Myocyte (in vitro differentiated cells): ENCODE measurements at places on chromosomes 3 and 15.

GRCh38 chr3:38636881-38637280 is 12.6 kb downstream of the SCN5A start:
- no peak for DNase-seq

DNA sequence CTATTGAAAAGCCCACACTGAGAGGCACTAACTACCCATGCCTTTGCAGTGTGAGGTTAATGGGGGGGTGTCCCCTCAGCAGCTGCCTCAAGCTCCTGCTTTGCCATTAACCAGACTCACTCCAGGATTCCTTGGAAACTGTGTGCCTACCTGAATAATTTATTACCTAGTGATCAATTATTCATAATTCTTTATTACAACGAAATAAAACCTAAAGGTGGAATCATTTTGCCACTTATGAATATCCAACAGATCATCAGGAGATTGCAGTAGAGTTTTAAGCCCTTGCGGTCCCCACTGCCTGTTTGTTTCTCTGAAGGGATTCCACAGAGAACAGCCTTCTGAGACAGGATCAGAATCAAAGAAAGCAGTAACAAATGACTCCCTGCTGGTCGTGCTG is 23.3 kb downstream of the NEK11 start:
- no peak for DNase-seq

DNA sequence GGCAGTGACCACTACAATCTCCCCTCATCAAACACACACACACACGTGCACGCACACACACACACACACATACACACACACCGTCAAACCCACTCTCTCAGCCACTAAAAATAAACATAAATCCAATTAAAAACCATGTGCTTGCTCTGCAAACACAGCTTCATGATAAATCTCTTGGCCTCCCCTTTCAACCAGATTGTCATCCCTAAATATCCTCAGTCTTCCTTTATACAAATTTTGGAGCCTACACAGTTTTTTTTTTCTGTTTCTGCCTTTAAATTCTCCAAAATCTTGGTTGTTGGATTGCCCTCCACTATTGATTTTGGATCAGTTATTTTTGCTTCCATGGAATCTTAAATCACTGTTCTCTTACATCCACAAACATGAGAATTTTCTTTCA is 245.6 kb downstream of the SATB1 start:
- DNase-seq, result no peak

- peak; percentile 96 for DNase-seq
Observed at GRCh38 chr15:65421360-65422215, 1.2 kb downstream of the IGDCC4 start.

DNA sequence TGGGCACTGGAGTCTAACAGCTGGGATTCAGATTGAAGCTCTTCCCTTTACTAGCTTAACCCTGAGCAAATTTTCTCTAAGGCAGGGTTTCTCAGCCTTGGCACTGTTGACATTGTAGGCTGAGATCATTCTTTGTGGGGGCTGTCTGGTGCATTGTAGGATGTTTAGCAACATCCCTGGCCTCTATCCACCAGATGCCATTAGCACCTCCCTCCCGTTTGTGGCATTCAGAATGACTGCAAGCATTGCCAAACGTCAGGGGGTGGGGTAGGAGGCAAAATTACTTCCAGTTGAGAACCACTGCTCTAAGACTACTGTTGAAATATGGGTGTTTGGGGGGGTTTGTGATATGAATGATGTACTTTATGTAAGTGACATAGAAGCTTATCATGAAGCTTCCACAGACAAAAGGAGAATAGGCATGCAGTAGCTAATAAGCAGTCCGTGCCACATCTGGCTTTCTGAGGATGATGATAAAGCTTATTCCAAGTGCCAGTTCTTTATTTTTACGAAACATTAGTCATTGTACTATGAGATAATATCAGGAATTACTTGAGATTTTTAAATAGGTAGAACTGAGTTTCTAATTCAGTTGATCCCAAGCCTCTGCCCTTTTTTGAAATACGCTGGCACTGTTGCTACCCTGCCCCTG is 39.3 kb downstream of the NKIRAS1 start:
- peak; percentile 70 for DNase-seq

- no peak for DNase-seq
Observed at GRCh38 chr15:47473106-47473725, 244.1 kb upstream of the SEMA6D start.

DNA sequence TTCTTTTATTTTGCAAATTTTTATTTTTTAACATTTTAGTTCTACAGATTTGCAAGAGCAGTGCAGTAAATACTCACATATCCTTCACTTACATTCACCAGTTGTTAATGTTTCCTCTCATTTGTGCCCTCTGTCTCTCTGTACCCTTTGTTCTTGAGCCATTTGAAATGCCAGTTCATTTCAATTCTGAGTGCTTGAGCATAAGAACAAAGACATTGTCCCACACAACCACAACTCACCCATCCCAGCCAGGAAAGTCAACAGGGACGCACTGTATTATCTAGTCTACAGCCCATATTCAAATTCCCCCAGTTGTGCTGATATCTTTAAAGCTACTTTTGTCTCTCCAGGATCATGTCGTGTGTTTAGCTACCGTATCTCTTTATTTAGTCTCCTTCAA is 141.4 kb upstream of the SLC6A11 start:
- DNase-seq, result no peak

DNA sequence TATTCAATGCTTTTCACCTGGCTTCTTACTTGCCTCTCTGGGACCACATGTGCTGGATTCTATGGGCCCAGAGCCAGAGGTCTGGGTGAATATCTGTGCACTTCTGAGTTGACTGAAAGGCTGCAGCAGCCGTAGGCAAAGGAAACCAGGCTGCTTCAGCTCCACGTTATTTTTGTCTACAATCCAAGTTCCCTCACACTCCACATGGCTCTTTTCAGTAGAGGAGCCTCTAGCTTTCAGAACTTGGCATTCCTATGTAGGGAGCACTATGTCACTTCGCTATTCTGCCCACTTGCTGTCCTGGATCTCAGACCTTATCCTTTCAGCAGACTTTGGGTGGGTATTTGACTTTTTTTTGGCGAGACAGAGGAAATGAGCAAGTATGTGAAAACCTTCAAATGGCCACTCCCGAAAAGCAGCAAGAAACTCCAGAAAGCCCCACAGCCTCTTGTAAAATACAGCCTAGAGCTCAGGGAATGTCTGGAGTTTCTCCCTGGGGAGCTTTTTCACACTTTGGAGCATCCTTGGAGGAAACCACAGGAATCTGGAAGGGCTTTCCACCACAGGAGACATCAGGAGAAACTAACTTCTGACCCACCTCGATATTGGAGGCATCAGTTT is 80.9 kb downstream of the DUT start:
- DNase-seq, result peak; percentile 74

GRCh38 chr3:179446501-179446900 is 4.8 kb downstream of the GNB4 start:
- DNase-seq, result peak; percentile 48

DNA sequence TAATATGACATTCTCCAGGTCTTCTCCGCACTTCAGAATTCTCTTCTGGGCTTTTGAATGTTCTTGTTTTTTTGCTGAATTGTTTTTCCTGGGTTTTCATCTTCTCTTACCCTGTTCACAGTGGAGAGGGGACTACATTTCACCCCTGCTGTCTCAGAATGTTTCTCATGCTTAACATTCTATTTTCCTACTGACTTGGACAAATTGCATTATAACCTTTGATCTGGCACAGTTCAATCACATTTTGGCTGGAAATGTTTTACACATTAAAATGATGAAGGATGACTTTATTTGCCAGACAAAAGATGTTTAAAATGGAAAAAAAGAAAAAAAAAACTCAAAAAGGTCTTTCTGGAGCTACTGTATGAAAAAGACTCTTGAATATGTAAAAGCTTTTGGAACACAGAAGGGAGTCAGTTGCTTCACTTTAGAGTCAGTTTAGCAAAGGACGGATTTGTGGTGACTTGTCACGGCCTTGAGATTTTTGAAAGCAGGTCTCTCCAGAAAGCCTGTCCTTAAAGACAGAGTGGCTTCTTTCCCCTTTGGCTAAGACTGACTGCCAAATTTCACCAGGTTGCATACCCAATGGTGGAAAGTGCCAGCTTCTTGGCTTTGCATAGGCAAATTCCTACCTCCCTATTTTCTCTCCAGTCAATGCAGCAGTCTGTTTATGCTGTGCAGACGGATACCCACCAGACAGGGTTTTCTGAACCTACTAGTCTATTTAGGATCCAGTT is 401.0 kb upstream of the TBL1XR1 start:
- DNase-seq, result no peak

- DNase-seq, result no peak
Observed at GRCh38 chr3:131532645-131533044, 29.9 kb upstream of the MRPL3 start.

DNA sequence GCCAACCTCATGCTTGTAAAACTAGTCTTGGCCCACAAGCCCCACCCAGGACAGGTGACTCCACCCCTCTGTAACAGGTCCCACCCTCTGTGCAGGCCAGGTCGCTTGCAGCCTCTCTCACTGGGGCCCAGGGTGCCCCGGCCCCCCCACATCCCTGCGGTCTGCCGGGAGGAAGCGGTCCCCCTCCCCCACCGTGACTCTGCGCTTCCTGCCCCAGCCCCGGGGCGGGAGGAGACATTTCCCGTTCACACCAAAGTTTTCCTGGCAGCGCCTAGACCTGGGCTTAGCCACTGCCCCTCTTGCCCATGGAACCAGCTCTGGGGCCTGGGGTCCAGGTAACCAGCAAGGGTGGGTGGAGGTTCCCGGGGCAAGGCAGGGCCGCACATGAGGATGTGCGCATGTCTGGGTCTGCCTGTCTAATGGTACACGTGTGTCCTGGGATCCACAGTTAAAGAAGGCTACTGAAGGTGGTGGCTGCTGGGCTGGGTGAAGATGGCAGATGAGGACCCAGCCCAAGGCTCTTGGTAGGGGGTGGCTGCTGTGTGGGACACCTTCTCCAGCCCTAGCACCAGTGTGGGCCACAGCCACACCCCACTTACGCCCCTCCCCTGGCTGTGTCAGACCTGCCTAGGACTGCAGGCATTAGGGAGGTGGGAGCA is 8.4 kb downstream of the NBEAL2 start:
- no peak for DNase-seq

GRCh38 chr3:113136071-113136470 is 75.3 kb upstream of the BOC start:
- DNase-seq, result peak; percentile 36

DNA sequence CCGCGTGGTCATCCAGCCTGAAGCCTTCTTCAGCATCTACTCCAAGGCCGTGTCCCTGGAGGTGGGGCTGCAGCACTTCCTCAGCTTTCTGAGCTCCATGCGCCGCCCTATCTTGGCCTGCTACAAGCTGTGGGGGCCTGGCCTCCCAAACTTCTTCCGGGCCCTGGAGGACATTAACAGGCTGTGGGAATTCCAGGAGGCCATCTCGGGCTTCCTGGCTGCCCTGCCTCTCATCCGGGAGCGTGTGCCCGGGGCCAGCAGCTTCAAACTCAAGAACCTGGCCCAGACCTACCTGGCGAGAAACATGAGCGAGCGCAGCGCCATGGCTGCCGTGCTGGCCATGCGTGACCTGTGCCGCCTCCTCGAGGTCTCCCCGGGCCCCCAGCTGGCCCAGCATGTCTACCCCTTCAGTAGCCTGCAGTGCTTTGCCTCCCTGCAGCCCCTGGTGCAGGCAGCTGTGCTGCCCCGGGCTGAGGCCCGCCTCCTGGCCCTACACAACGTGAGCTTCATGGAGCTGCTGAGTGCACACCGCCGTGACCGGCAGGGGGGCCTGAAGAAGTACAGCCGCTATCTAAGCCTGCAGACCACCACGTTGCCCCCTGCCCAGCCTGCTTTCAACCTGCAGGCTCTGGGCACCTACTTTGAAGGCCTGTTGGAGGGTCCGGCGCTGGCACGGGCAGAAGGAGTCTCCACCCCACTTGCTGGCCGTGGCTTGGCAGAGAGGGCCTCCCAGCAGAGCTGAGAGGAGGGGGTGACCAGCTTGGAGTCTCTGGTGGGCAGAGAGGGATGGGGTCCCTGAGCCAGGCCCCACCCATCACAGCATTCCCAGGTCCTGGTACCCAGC is 37.9 kb downstream of the GOLGA6A start:
- no peak for DNase-seq

- DNase-seq, result no peak
Observed at GRCh38 chr15:90933301-90933700, 952 bp upstream of the HDDC3 start.

GRCh38 chr3:71514621-71515020 is 68.9 kb downstream of the FOXP1 start:
- DNase-seq, result no peak

DNA sequence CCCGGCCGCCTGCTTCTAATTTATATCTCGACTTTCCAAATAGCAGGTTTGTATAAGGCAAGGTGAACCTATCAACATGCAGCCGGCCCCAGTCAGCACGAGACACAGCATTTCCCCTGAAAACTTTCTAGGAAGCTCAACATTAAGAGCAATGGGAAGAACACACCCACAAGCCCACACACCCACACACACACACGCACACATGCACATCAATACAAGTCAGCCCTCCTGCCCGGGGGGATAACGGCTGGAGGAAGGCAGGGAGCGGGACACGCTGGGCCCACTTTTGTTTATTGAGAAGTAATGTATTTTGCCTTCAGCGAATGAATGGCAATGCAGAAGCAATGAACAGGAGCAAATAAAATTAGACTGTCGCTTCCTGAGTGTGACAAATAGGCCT is 83.5 kb downstream of the PCSK6 start:
- DNase-seq, result no peak

- no peak for DNase-seq
Observed at GRCh38 chr15:40252438-40253166, 13.7 kb downstream of the PAK6 start.

DNA sequence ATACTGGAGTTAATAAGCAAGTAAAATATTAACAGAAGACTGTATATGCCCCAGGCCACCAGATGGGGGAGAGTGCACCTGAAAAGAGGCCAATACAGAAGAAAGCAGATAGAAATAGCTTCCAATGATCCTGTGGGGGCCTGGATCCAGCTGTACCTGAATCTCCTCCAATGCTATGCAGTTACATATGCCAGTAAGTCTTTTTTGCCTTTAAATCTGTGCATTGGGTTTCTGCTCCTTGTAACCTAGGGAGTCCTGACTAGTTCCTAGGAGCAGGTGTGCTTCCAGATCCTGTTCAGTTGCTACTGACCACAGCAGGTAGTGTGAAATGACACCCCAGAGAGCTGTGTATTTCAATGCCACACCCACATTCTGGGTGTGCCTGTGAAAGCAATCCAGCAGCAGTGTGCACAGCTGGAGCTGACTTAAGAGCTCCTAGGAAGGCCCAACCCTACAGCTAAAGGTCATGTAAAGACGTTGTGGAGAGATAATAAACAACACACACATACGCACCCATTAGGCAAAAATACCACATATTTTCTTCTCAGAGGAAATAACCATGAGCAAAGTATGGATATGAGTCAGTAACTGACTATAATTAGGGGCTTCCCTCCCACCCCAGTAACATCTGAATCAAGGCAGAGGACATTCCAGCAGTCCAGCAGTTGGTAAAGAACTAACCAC is 62.2 kb upstream of the AKAP13 start:
- peak; percentile 28 for DNase-seq

DNA sequence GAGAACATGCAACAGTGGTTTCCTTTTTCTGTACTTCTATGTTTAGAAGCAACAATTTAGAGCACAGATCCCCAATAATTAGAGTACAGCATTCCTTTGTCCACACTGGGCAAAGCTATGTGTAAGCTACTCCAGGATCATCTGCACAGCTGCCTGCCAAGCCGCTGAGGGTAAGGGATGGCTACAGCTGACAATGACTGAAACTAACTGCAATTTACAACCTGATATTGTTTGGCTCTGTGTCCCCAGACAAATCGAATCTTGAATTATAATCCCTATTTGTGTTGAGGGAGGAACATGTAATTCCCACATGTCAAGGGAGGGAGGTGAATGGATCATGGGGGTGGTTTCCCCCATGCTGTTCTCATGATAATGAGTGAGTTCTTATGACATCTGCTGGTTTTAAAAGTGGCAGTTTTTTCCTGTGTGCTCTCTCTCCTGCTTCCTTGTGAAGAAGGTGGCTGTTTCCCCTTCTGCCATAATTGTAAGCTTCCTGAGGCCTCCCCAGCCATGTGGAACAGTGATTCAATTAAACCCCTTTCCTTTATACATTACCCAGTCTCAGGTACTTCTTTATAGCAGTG is 54.8 kb upstream of the TNFSF10 start:
- DNase-seq, result peak; percentile 67
